GM19239 (cell line): ENCODE measurements at places on chromosomes 3 and 15.

- no peak for DNase-seq
Observed at GRCh38 chr3:114427285-114428043, 133.6 kb downstream of the TIGIT start.

DNA sequence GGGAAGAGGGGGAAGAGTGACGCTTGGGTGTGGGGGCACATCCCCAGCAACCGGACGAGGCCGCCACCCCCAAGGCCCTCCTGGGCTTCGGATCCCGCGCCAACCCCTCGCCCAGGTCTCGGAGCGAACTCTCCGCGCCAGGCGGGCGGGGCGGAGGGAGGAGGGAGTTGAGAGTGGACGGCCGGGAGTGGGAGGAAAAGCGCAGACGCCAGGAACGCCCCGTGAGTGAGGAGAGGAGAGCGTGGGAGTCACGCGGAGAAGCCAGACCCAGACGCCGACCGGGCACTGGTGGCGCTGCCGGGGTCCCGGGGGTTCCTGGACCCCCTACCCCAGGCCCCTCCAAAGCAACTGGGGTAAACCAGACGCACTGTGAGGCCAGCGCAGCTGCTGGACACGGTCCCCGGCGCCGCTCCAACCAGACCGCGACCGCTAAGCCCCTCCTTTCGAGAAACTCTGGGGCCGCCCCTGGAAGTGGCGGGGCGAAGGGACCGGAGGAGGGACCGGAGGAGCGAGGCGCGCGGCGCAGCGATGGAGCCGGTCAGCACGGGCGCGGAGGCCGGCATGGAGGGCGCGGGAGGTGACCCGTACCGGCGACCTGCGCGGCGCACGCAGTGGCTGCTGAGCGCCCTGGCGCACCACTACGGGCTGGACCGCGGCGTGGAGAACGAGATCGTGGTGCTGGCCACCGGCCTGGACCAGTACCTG lies at the start of gene EFCC1:
Gene EFCC1 (plus strand): TSS at position 204 of the 705 bp plus-strand sequence. CDS start 325 bp downstream, at position 529.
- no peak for DNase-seq

DNA sequence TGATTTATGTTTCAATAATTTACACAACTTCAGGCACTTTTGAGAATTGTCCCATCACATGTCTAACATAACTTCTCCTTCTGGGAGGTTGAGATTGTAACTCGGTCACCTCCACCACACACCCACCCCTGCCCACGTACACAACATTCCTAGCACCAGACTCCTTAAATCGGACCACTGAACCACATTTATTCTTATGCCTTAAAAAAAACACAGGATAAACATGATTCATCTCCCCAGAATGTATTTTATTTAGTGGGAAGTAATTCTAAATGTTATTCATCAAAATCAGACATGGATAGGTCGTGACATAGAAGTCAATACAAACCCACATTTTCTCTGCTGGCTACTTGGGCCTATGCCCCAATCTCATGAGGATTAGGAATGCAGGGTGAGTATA lies 3.0 kb downstream of the SNTN start:
- DNase-seq = no peak

GRCh38 chr15:42131826-42132806 lies 24.3 kb downstream of the PLA2G4F start:
- DNase-seq = no peak

- DNase-seq = no peak
Observed at GRCh38 chr3:8507496-8507895, 5.9 kb downstream of the LMCD1 start.
